ENCODE measurements at places on chromosomes 2 and 18. TPM values are rescaled to one million over a fixed set of nuclear protein-coding genes. Genes with fewer than 3 reads are reported as not detected.

Gene SCYGR4
- not detected for total RNA-seq

Gene UGT1A4
- 0.05 TPM for total RNA-seq

Gene PDE1A
- total RNA-seq = not detected

Gene CENPA
- 47.2 TPM for total RNA-seq

Gene SLC38A11
- not detected for total RNA-seq

Gene PID1
- 3.3 TPM for total RNA-seq

Gene TTC21B
- total RNA-seq = 4.5 TPM

Gene NT5DC4
- total RNA-seq = not detected

Gene SERPINB4
- not detected for total RNA-seq

Gene PRSS56
- total RNA-seq = 0.27 TPM

Gene PROM2
- not detected for total RNA-seq

Gene PLGLB2
- 0.16 TPM for total RNA-seq

Gene PLCD4
- 0.71 TPM for total RNA-seq

Gene RNF152
- not detected for total RNA-seq

Gene ERICH2
- total RNA-seq = not detected

Gene MYO7B
- 0.23 TPM for total RNA-seq

Gene NEU2
- not detected for total RNA-seq

Gene POTEJ
- not detected for total RNA-seq

Gene IL36G
- total RNA-seq = not detected

Gene ACADL
- 0.09 TPM for total RNA-seq

Gene POTEI
- not detected for total RNA-seq

Gene ZNG1B
- total RNA-seq = 40.8 TPM

Gene GPR35
- 0.98 TPM for total RNA-seq

Gene SOX11
- not detected for total RNA-seq

Gene TUBA4B
- total RNA-seq = 0.26 TPM

Gene SAG
- not detected for total RNA-seq

Gene HOXD11
- 7.8 TPM for total RNA-seq

Gene NEUROD1
- not detected for total RNA-seq

Gene SULT1C4
- not detected for total RNA-seq

Gene SLC5A7
- total RNA-seq = not detected

Gene SETBP1
- total RNA-seq = 0.58 TPM

Gene SUCLG1
- 92.5 TPM for total RNA-seq

Gene PAIP2B
- total RNA-seq = 0.23 TPM

Gene SPAST
- total RNA-seq = 14.7 TPM

Gene NAT8
- total RNA-seq = not detected

Gene LRRTM4
- not detected for total RNA-seq

Gene GPR45
- total RNA-seq = not detected

Gene SGPP2
- total RNA-seq = 0.33 TPM

Gene BCL2
- total RNA-seq = 0.73 TPM

Gene ITPRID2
- 58.4 TPM for total RNA-seq

Gene MREG
- 5.7 TPM for total RNA-seq

Gene MAL
- not detected for total RNA-seq

Gene ANO7
- total RNA-seq = 1.7 TPM

Gene DHRS9
- 3.1 TPM for total RNA-seq

Gene ALPG
- 0.22 TPM for total RNA-seq

Gene PDE6D
- 23.6 TPM for total RNA-seq

Gene DCDC2C
- 0.54 TPM for total RNA-seq

Gene EGR4
- total RNA-seq = 0.34 TPM

Gene CCL20
- 4.3 TPM for total RNA-seq

Gene CHRND
- not detected for total RNA-seq

Gene PLEKHH2
- total RNA-seq = 0.73 TPM
